Type B pancreatic cell (in vitro differentiated cells): ENCODE measurements at places on chromosomes 4 and X.
A peak's percentile ranks its signal among the peaks of the same experiment; 100 is the strongest.

GRCh38 chr4:20641976-20642375 is 58.3 kb upstream of the PACRGL start:
- DNase-seq = no peak

DNA sequence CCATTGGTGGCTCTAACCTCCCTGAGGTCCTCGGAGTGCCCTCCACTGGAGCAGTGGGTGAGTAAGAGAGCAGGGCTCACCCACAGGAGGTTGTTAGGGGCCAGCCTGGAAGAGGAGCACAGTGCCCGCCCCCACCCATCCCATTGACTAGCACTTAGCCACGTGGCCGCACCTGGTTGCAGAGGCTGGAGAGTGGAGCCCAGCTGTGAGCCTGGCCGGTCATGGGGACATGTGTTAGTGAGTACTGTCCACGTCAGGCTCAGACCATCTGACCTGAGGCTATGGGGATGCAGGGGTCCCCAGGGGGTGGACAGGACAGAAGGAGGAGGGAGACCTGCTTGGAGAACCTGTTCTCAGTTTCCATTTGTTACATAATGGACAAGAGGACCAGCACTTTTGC is 1.4 kb upstream of the MAN2B2 start:
- no peak for DNase-seq

- DNase-seq = no peak
Observed at GRCh38 chr4:176824645-176825366, 32.1 kb upstream of the VEGFC start.

DNA sequence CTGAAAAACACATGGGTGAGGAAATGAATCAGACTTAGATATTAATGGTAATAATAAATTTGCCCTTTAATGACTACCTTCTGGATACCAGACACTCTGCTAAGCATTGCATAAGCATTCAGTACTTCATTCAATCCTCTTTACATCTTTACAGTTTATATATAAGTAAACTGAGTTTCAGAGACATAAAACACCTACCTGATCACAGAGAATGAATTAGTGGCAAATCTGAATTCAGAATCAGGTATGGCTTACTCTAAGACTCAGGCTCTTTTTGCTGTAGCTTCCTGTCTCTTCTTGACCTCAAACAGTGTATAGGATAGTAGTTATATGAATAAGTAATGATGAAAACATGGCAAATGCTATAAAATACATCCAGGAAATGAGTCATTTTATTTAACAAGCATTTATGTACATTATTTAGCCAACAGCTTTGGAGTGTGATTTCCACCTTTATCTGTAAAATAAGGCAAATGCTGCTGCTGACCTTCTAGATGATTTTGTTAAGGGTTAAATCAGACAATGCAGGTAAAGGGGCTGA is 83.9 kb downstream of the VEGFC start:
- DNase-seq = no peak

DNA sequence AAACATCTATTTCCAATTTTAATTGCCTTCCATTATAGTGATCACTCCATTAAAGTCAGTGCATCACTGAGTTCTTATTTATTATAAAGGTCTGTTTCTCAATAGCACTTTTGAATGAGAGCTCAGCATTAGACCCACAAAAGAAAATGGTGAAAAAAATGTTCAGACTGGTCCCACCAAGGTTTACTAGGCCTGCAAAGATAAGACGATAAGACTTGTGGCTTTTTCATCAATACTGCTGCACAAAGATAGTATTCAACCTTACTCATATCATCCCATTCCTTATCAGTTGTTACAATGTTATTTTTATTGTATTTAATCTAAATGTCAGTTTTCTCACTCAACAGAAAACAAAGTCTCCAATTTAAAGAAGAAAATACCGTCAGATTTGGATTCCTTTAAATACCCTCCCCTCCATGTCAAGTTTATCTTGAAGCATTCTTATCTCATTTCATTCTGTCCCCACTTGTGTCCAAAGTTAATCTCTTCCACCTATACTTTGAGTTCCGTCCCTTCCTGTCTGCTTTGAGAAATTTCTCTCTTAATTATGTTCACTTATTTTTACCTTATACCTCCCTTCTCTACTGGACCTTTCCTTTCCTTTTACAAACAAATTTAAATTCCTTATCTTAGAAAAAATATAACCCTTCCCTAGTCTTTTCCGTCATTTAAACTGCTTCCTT is 140.0 kb downstream of the GASK1B start:
- DNase-seq = no peak

DNA sequence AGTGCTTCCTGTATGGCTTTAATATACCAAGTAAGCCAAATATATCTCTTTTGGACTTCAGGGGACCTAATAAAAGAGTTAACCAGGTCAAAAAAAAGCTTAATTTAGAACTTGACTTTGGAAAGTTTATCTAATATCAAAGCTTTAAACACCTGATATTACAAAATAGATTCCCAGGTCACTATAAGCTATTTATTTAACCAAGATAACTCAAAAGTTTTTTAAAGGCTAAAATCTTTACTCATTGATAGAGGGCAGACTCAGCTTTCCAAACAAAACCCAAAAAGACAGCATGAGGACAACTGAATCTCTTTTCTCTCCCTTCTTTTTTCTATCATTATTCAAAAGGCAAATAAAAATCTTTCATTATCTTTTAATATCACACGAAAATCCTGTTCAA is 19.5 kb downstream of the NUDT11 start:
- DNase-seq = no peak

DNA sequence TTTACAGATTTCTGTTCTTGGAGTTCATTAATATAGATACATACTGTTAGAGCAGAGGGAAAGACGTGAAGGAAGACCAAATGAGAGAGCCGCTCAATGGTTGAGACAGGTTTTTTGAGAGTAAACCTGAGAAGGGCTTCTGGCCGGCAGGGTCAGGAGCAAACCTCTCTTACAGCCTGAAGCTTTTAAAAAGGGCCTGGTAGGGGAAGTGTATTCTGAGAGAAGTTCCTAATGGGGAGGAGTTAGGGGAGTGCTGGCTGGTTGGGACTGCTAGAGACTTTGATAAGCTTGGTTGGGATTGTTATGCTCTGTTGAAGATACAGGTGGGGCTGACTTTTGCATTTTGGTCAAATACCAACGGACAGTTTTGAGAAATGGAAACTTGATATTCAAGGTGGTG is 186.8 kb upstream of the PABPC4L start:
- DNase-seq = no peak

- no peak for DNase-seq
Observed at GRCh38 chr4:74202062-74202586, 44.2 kb downstream of the MTHFD2L start.

GRCh38 chr4:141636082-141636770 is at the start of gene IL15:
Gene IL15, plus strand, starts transcription at chr4:141636583. Its CDS starts 82,882 bp downstream, at chr4:141719465.
- DNase-seq = peak; percentile 68

- DNase-seq = no peak
Observed at GRCh38 chrX:45824471-45824870, 623.8 kb upstream of the DIPK2B start.

- DNase-seq = no peak
Observed at GRCh38 chrX:39115166-39115565, 313.9 kb downstream of the MID1IP1 start.

GRCh38 chr4:171473155-171473554 is 340.0 kb upstream of the GALNTL6 start:
- no peak for DNase-seq

GRCh38 chr4:155911905-155912304 is 8.4 kb downstream of the TDO2 start:
- DNase-seq = no peak

DNA sequence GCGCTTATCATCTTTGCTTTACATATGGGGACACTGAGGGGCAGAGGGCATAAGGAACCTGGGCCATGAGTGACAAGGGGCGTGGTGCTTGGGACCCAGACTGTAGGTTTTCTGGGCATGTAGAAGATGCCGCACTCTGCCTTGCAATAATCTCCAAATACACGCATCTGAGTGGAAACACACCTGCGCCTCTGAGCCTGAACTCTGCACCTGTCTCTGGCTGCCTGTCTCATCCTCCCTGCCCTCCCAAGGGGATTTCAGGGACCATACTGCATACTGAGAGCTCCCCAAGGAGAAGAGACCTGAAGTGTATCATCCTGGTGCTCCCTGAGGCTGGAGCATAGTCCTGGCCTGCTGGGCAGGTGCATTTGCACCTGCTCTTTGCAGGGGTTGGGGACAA is 34.7 kb upstream of the ASMTL start:
- DNase-seq = no peak

DNA sequence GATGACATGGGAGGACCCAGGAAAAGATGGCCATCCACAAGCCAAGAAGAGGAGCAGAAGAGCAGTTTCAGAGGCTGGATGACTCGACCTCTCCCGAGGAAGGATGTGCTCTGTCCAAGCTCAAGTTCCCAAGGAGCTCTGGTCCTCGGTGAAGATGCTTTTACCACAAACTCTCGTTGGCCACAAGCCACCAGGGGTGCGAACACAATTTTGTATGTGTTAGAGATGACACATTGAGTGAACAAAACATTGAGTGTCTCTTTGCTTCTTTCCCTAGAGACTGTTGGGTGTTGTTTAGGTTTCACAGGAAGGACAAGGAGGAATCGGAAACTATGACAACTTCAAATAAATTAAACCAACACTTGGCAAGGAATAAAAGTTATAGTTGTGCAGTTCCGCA is 26.3 kb downstream of the FGFBP1 start:
- DNase-seq = no peak

- no peak for DNase-seq
Observed at GRCh38 chrX:132365490-132365889, 123.3 kb downstream of the MBNL3 start.

GRCh38 chr4:179569549-179569948 is 2127.3 kb upstream of the AGA start:
- DNase-seq = no peak
